Left ventricle myocardium inferior (tissue), 1 donor: ENCODE measurements at places on chromosomes 1 and 21. TPM values are rescaled to one million over a fixed set of nuclear protein-coding genes. Genes with fewer than 3 reads are reported as not detected.

- H3K36me3 ChIP-seq, result no peaks in the 10 kb centered on the region
- no peak overlapping the region for H3K4me3 ChIP-seq
- no peak for DNase-seq
- H3K4me1 ChIP-seq, result no peaks in the 10 kb centered on the region
- H3K27ac ChIP-seq, result no peak overlapping the region
These were observed 221.8 kb downstream of the NTNG1 start for GRCh38 chr1:107362468-107363140.

DNA sequence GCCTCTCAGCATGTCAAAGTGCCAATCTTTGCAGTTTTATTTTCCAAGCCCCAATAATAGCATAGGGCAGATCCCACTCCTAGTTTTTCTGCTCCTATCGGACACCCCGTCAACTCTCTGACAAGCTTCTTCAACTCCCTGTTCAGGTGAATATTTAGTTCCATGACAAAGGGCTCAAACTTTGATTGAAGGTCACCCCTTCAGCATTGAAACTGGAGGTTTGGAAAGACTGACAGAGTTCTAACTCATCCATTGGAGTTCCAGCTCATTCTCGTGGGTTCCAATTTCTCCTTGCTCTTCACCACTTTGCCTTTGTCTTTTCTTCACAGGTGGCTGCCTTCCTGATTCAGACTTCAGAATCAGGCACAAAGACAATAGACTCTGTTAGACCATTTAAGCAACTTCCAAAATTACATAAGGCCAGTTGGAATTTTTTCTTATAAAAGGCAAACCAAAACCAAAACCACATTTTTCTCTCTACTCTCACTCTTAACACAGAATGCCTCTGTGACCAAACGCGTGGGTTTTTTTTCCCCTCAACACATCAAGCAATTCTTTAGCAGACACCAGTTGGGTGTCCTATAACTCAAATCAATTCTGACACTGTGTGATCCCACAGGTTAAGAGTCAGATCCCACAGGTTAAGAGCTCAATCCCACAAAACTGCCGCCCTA lies 169.3 kb upstream of the USP25 start:
- no peaks in the 10 kb centered on the region for H3K4me1 ChIP-seq
- H3K36me3 ChIP-seq, result no peaks in the 10 kb centered on the region
- DNase-seq, result no peak
- no peak overlapping the region for H3K4me3 ChIP-seq
- no peak overlapping the region for H3K27ac ChIP-seq

DNA sequence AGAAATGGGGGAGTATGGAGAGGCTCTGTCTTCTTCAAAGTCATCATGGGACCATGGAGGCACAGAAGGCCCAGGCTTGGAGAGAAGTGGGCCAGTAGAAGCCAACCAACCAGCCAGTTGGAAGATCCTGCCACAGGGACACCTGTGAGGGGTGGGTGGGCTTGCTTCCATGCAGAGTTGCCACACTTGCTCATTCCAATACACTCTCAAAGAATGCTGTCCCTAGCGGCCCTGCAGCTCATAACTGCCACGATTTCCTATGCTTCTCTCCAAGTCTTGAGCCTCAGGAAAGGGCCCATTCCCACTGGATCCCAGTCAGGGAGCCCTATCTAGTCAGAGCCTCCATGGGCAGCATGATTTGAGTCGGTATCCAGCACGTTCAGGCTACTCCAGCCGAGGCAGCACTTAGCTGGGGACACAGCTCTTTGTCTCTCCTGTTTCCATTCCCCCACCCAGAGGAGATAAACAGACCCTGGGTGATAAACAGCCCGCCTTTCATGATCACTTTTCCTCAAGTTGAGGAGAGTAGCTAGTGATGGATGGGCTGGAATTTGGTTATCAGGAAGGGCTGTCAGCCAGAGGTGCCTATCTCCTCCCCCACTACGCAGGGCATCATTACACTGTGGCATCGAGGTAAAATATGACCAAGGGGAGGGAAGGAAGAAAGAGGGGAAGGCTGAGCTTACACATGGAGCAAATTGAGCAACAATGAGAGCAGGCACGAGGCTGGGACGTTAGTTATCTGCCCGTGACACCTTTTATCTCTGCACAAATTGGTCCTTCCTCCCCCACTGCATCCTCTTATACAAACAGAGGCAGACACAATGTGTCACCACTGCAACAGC lies 64.6 kb downstream of the ERI3 start:
- H3K36me3 ChIP-seq, result peaks cover 36% of the 10 kb centered on the region
- H3K4me1 ChIP-seq, result peaks cover 18% of the 10 kb centered on the region
- H3K27ac ChIP-seq, result no peak overlapping the region
- DNase-seq, result no peak

DNA sequence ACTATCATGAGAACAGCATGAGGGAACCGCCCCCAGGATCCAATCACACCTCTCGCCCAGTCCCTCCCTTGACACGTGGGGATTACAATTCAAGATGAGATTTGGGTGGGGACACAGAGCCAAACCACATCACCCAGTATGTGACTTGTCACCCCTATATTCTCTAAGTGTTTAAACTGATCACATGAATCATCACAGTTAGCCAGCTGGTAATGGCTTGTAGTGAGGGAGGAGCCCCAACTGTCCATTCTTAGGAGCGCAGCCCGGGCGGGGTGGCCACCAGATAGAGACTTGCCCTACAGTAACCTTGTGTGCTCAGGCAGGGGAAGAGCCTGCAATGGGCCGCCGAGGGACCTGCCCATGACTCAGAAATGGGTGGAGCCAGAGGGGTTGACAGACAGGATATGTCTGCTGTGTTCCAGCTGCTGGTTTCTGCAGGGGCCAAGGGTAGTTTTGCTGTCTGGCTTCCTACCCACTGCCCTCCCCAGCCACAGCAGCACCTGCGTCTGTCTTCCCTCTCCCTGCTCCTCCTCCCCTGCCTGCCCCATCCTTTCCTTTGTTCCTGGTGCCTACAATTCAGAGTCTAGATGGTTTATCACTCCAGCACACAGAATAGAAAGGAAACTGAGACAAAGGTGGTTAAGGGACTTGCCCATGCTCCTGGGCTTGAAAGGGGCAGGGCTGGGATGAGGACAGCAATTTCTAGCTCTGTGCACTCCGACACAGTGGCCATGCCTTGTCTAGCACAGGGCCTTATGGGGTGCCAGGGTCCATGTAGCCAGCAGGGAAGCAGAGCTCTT lies 9.2 kb downstream of the ABCG1 start:
- H3K4me1 ChIP-seq, result peaks cover 60% of the 10 kb centered on the region
- peaks cover 14% of the 10 kb centered on the region for H3K36me3 ChIP-seq
- H3K27ac ChIP-seq, result peak overlapping the region; percentile 80
- peak; percentile 91 for DNase-seq
- H3K4me3 ChIP-seq, result peak overlapping the region; percentile 17
- H3K27me3 ChIP-seq, result no peaks in the 10 kb centered on the region

- DNase-seq, result peak; percentile 9
- H3K4me1 ChIP-seq, result peaks cover 21% of the 10 kb centered on the region
- H3K27me3 ChIP-seq, result no peaks in the 10 kb centered on the region
These were observed 17.5 kb upstream of the COL18A1 start for GRCh38 chr21:45387506-45387905.

DNA sequence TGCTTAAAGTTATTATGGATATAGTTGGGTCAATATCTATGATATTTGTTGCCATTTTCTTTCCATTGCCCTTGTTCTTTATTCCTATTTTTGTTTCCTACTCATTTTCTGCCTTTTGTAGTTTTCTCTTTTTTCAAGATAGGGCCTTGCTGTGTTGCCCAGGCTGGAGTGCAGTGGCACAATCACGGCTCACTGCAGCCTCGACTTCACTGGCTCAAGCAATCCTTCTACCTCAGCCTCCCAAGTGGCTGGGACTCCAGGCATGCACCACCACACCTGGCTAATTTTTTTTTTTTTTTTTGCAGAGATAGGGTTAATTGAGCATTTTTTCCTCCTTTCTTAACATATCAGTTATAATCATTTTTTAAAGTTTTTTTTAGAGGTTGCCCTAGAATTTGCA lies 92.7 kb downstream of the TOMM20 start:
- no peak overlapping the region for H3K4me3 ChIP-seq
- no peaks in the 10 kb centered on the region for H3K27me3 ChIP-seq

- no peak for DNase-seq
- H3K4me1 ChIP-seq, result peaks cover 28% of the 10 kb centered on the region
- peaks cover 14% of the 10 kb centered on the region for H3K36me3 ChIP-seq
- H3K27me3 ChIP-seq, result no peaks in the 10 kb centered on the region
These were observed 10.1 kb downstream of the ADPRS start for GRCh38 chr1:36098650-36099365.

- H3K36me3 ChIP-seq, result peaks cover 8% of the 10 kb centered on the region
- H3K4me1 ChIP-seq, result peaks cover 71% of the 10 kb centered on the region
- no peaks in the 10 kb centered on the region for H3K27me3 ChIP-seq
- H3K27ac ChIP-seq, result peak overlapping the region; percentile 82
- H3K4me3 ChIP-seq, result peak overlapping the region; percentile 1
- DNase-seq, result no peak
These were observed 83.9 kb upstream of the EDEM3 start for GRCh38 chr1:184838504-184838951.

DNA sequence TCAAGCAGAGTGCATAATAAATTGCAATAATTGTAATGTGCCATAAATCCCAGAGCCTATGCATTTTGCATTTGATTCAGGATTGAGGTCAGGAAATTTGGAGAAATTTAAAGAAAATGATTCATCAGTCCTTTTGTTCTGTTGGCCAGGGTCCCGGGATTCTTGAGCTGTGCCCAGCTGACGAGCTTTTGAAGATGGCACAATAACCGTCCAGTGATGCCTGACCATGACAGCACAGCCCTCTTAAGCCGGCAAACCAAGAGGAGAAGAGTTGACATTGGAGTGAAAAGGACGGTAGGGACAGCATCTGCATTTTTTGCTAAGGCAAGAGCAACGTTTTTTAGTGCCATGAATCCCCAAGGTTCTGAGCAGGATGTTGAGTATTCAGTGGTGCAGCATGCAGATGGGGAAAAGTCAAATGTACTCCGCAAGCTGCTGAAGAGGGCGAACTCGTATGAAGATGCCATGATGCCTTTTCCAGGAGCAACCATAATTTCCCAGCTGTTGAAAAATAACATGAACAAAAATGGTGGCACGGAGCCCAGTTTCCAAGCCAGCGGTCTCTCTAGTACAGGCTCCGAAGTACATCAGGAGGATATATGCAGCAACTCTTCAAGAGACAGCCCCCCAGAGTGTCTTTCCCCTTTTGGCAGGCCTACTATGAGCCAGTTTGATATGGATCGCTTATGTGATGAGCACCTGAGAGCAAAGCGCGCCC lies 8.7 kb downstream of the PROX1 start:
- DNase-seq, result no peak
- peaks cover 14% of the 10 kb centered on the region for H3K27me3 ChIP-seq
- peaks cover 16% of the 10 kb centered on the region for H3K36me3 ChIP-seq
- H3K27ac ChIP-seq, result peak overlapping the region; percentile 69

DNA sequence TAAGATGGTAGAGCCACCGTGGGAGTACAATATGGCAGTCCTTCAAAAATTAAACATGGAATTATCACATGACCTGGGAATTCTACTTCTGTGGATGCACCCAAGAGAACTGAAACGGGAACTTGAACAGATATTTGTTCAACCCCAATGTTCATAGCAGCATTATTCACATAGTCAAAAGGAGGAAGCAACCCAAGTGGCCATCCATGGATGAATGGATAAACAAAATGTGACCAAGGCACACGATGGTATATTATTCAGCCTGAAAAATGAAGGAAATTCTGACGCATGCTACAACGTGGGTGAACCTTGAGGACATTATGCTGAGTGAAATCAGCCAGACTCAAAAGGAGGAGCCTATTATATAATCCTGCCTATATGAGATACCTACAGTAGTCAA lies 22.8 kb upstream of the LAPTM5 start:
- no peak overlapping the region for H3K4me3 ChIP-seq
- peaks cover 9% of the 10 kb centered on the region for H3K4me1 ChIP-seq
- no peak overlapping the region for H3K27ac ChIP-seq
- H3K36me3 ChIP-seq, result no peaks in the 10 kb centered on the region

DNA sequence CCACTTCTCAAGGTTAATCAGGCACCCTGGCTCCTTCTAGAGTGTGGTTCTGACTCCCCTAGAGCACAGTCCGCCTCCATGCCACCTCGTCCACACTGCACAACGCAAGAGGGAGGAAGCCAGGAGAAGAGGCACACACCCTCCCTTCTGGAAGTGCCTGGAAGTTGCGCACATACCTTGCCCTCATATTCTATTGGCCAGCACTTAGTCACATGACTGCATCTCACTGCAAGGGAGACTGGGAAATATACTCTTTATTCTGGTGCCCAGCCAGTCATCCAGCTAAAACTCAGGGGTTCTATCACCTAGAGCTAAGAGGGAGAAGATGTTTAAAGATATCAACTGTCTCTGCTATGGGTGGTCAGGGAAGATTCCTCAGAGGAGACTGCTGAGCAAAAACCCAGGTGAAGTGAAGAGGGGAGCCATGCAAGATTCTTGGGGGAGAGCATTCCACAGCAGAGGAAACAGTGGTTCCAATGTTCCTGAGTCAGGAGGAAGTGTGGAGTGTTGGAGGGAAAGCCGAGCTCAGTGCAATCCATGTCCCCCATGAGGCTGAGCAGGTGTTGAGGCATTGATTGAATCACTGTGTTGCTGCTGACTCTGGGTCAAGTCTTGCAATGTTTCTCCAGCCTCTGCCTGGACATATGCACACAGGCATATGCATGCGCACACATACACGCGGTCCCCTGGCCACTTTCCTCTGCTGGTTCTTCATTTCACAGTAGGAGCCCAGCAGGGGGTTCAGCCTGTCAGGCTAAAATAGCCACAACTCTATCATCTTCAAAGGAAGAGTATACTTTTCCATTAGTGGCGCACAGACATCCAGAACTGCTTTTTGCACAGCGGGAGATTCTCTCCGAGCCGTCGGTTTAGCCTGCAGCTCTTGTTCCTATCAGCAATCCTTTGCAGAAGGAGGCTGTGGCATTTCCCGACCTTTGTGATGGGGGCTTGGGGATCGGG lies 22.3 kb upstream of the KLHDC7A start:
- H3K4me1 ChIP-seq, result no peaks in the 10 kb centered on the region
- H3K4me3 ChIP-seq, result no peak overlapping the region
- no peak overlapping the region for H3K27ac ChIP-seq
- DNase-seq, result no peak

GRCh38 chr1:153357853-153358690 lies at the start of gene S100A9:
TSS of gene S100A9 (plus strand) at chr1:153357854. CDS start at chr1:153358284, 430 bp downstream.
- H3K27me3 ChIP-seq, result peaks cover 6% of the 10 kb centered on the region
- peak within 1 kb of the TSS; percentile 30 for H3K4me3 ChIP-seq

- peak; percentile 64 for DNase-seq
- H3K27me3 ChIP-seq, result peaks cover 16% of the 10 kb centered on the region
- H3K4me3 ChIP-seq, result no peak overlapping the region
These were observed 102.3 kb downstream of the LACTBL1 start for GRCh38 chr1:22870201-22870871.

GRCh38 chr1:205577874-205578658 lies 53.7 kb downstream of the ELK4 start:
- peaks cover 12% of the 10 kb centered on the region for H3K4me1 ChIP-seq
- no peak overlapping the region for H3K4me3 ChIP-seq
- no peaks in the 10 kb centered on the region for H3K36me3 ChIP-seq
- peaks cover 48% of the 10 kb centered on the region for H3K27me3 ChIP-seq

- no peaks in the 10 kb centered on the region for H3K36me3 ChIP-seq
- H3K27me3 ChIP-seq, result no peaks in the 10 kb centered on the region
- peak overlapping the region; percentile 98 for H3K27ac ChIP-seq
- H3K4me3 ChIP-seq, result peak overlapping the region; percentile 73
- H3K4me1 ChIP-seq, result peaks cover 79% of the 10 kb centered on the region
These were observed 539 bp downstream of the LAMC1 start for GRCh38 chr1:183023601-183024316.

- H3K4me3 ChIP-seq, result no peak overlapping the region
- peaks cover 14% of the 10 kb centered on the region for H3K4me1 ChIP-seq
- no peak for DNase-seq
- peaks cover 6% of the 10 kb centered on the region for H3K36me3 ChIP-seq
These were observed 46.2 kb downstream of the USP25 start for GRCh38 chr21:15775981-15776380.

The ATXN7L2 gene
- 2.1 TPM for total RNA-seq

The DOCK7 gene
- 10.2 TPM for total RNA-seq

The RAB42 gene
- 1.2 TPM for total RNA-seq

The ST6GALNAC3 gene
- total RNA-seq, result 4.5 TPM

The LCE1F gene
- total RNA-seq, result not detected

The CHRM3 gene
- total RNA-seq, result 0.36 TPM

The CA6 gene
- total RNA-seq, result not detected
